ENCODE measurements at places on chromosomes 13 and 19.

- DNase-seq, result no peak
Observed at GRCh38 chr13:21033856-21034602, 27.4 kb downstream of the LATS2 start.

DNA sequence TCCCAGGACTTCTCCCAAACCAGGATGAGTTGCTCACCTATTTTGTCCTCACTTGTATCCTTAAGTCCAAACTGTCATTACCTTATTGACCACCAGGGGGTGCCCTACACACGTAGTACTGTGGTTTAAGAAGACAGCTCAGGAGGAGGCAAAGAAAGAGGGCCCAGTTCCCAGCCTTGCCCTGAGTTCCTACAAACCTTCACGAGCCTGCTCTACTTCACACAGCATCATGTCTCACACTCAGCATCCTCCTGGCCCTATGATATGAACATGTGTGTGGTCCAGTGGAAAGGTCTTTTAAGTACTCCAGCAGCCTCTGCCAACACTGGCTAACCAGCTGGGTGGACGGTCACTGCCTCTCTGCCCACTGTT lies 8.1 kb upstream of the ZNF784 start:
- DNase-seq, result peak; percentile 90

GRCh38 chr13:33999811-34000605 lies 182.1 kb downstream of the RFC3 start:
- no peak for DNase-seq

DNA sequence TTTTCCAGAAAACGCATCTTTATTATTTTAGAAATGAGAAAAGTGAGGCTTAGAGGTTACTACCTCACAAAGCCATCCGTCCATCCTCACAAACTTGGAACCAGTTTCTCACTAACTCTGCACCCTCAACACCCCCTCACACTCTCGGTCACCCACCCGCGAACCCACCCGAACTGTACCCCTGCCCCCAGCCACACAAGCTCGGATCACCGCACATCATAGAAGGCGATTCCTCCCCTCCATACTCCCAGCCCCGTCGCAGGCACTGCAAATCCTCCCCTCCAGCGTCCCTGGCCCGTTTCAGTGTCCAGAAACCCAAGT lies 238 bp downstream of the ZNF260 start:
- no peak for DNase-seq

DNA sequence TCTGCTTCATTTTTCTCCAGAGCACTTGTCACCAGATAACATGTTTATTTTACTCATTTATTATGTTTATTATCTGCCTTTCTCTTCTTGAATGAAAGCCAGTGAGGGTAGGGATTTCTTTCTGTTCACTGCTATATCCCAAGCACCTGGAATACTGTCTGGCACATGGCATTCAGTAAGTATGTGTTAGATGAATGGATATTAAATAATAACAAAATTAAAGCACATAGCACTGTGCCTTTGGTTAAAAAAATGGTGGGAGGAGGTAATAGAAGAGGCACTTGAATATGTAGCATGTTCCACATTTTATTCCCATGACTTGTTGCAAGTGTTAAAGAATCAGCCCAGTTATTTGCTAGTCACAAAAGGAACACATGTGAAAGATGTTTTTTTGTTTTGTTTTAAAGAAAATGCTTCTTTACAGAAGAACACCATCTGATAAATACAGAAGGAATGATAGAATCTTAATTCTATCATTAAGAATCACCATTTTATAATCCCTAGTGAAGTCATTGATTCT lies 151.0 kb downstream of the DLEU7 start:
- DNase-seq, result no peak

- peak; percentile 49 for DNase-seq
Observed at GRCh38 chr19:23075031-23075733, 41.6 kb upstream of the ZNF730 start.

- DNase-seq, result no peak
Observed at GRCh38 chr13:30031488-30031887, 181.1 kb upstream of the UBL3 start.

- DNase-seq, result peak; percentile 22
Observed at GRCh38 chr19:33832633-33833032, 36.0 kb downstream of the KCTD15 start.

DNA sequence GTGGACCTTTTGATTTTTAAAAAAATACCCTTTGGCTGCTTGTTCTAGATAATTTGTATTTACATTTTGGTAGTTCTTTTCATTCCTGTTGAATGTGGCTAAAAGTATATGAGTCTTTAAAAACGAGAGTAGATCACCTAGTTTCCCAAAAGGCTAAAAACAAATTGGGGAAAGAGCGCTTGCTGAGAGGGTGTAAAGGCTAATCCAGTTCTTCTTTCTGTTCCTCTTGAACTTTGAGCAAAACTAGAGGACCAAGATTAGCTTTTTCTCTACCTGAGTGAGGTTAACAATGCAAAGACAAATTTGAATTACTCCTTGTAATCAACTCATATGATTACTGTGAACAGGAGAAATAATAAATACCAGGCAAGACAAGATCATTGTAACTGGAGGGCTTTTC lies 2513.2 kb downstream of the PCDH9 start:
- DNase-seq, result no peak
